NCI-H2081 (cell line): ENCODE measurements at places on chromosomes 12 and 14.

DNA sequence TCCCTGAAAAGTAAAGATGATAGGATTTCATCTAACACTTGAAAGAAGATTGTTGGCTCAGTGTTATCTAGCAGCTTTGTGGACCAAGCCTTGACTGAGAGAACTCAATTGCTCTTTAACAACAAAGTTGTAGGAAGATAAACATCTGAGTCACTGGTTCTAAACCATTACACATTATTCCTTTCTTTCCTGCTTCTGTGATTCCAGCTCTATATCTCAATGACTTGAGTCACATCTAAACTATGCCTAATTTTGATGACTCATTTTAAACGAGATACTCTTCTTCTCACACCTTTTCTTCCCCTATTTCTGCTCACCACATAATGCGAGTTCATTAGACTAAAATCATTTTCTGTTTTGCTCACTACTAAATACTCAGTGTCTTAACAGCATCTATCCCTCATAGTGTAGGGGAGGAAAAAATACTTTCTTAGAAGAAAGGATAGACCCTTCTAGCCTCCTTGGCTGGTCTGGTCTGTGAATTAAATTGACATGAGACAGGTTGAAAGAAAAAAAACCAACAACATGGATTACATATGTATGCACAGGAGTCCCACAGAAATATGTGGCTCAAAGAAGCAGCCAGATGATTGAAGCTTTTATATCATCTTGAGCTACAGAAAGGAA lies 201.4 kb downstream of the C12orf50 start:
- no peak for DNase-seq

DNA sequence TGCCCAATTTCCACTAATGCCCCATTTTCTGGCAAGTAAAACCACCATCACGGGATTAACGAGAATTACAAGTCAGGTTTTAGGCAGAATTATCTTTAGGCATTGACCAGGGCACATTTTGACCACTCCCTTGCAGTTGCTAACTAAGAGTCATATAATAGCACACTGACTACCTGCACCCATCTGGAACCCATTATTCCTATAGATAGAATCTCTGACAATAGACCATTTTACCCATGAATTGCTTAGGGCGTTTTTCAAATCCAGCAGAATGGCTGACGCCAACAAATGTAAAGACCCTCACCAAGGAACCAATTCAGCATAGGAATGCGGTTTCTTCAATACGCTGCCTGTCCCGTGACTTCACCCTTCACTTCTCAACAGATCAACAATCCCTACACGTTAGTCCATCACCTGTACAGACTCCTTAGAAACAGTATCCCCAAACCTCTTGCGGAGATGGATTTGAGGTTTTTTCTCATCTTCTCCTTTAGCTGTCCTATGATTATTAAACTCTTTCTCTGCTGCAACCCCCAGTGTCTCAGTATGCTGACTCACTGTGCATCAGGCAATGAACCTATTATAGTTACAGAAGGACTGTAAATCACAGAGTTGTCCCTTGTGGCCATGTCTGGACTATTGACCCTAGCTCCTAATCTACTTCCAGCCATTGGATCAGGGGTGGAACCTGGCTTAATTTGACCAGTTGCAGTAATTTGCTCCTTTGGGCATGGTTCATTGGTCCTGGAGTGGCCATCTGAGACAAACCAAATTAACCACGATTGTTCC lies 177.3 kb upstream of the PLXNC1 start:
- no peak for DNase-seq

GRCh38 chr14:104593710-104594136 lies 10.8 kb downstream of the TMEM179 start:
- DNase-seq, result no peak

- no peak for DNase-seq
Observed at GRCh38 chr12:124968656-124969055, 20.3 kb downstream of the DHX37 start.

- DNase-seq, result no peak
Observed at GRCh38 chr14:64265222-64265621, 28.9 kb downstream of the ESR2 start.

GRCh38 chr12:82176026-82176425 lies 182.2 kb downstream of the CCDC59 start:
- DNase-seq, result no peak

GRCh38 chr12:62725781-62726180 lies 209.2 kb downstream of the PPM1H start:
- DNase-seq, result no peak

- DNase-seq, result no peak
Observed at GRCh38 chr12:6891646-6892001, 13.0 kb upstream of the LRRC23 start.

- DNase-seq, result no peak
Observed at GRCh38 chr12:4900327-4900726, 9.4 kb upstream of the KCNA1 start.

DNA sequence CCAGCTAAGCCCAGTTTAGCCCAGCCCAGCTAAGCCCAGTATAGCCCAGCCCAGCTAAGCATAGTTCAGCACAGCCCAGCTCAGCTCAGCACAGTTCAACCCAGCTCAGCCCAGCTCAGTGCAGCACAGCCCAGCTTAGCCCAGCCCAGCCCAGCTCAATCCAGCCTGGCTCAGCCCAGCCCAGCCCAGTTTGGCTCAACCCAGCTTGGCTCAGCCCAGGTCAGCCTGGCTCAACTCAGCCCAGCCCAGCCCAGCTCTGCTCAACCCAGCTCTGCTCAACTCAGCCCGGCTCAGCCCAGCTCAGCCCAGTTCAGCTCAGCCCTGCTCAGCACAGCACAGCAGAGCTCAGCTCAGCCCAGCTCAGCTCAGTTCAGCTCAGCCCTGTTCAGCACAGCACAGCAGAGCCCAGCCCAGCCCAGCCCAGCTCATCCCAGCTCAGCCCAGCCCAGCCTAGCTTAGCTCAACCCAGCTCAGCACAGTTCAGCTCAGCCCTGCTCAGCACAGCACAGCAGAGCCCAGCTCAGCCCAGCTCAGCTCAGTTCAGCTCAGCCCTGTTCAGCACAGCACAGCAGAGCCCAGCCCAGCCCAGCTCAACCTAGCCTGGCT lies 330.9 kb downstream of the TMEM121 start:
- no peak for DNase-seq

DNA sequence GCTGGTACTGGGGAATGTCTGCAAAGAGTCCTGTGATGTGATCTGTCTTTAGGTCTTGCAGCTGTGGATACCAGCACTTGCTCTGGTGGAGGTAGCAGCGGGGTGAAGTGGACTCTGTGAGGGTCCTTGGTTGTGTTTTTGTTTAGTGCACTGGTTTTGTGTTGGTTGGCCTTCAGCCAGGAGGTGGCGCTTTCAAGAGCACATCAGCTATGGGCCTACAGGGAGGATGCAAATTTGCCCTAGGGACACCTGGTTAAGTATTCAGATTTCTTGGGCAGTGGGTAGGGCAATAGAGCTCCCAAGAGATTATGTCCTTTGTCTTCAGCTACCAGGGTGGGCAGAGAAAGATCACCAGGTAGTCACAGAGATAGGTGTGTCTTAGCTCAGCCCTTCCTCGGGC lies 63.8 kb downstream of the PTGER2 start:
- no peak for DNase-seq

GRCh38 chr14:50997712-50998111 lies 53.4 kb upstream of the PYGL start:
- DNase-seq, result no peak

GRCh38 chr14:68190032-68190431 lies 370.5 kb downstream of the RAD51B start:
- no peak for DNase-seq

- no peak for DNase-seq
Observed at GRCh38 chr14:35287431-35288013, 4.7 kb upstream of the PSMA6 start.

- DNase-seq, result peak; percentile 42
Observed at GRCh38 chr12:55073043-55074022, 52.9 kb upstream of the OR9K2 start.

DNA sequence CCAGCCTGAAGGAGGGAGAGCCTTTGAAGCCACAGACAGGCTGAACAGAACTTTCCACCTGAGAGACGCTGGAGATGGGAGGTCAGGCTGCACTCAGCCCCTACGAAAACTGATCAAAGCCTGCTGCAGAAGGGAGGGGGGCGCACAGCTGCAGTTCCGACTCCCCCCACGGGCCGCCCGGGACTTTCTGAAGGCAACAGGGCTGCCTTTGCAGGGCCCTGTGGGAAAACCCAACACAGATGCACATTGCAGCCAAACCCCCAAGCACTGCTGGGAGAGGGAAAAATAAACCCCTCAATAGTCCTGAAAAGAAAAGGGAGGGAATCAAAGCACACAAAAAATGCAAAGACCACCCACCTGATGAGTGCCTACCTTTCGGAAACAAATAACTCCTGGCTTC lies 290.6 kb downstream of the ZFP36L1 start:
- DNase-seq, result no peak

DNA sequence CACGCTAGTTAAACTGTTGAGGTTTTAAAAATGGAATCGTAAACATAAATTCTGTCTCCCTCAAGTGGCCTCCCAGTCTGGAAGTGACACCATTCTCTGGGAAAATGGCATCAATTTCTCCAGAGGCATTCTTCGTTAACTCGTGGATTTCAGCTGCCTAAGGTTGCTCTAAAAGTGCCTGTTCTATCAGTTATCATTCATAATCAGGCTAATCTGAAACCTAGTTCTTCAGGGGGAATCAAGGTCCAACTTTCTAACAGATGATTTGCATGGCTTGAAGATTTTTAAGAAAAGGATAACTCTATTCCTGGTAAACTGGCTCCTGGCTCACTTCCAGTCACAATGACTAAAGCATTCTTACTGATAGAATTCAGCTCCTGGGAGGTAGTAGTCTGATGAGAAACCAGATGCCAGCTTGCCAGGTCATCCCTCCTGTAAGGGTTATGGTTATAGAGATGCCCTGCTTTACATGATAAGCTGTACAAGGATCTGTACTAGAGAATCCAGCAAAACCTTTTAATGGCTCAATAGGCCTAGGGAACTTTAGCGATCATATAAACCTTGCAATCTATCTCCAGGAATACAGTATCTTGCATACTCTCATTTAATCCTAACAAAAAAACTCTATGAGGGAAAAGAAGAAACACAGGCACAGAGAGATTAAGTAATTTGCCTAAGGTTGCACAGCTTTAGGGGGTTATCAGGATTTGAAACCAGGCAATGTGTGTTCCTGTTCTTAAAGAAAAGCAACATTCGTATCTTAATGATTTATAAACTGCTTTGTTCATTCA lies 1.5 kb downstream of the L3HYPDH start:
- DNase-seq, result no peak

DNA sequence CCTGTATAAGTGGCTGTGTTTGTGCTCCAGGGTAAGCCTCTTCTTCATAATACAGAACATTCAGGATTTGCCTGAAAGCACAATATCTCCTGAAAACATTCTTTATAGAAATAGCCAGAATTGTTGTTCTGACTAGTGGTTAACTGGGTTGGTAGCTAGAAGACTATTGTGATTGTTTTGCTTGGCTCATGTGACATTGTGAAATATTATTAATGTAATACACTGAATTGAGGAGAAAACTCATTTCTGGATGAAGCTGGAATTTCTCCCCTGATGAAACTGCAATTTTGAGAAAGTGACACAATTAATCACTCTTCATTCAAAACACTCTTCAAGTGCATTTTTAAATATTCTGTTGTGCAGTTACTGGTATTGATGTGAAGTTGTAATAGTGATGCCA lies 172.3 kb upstream of the PTPRQ start:
- DNase-seq, result no peak

DNA sequence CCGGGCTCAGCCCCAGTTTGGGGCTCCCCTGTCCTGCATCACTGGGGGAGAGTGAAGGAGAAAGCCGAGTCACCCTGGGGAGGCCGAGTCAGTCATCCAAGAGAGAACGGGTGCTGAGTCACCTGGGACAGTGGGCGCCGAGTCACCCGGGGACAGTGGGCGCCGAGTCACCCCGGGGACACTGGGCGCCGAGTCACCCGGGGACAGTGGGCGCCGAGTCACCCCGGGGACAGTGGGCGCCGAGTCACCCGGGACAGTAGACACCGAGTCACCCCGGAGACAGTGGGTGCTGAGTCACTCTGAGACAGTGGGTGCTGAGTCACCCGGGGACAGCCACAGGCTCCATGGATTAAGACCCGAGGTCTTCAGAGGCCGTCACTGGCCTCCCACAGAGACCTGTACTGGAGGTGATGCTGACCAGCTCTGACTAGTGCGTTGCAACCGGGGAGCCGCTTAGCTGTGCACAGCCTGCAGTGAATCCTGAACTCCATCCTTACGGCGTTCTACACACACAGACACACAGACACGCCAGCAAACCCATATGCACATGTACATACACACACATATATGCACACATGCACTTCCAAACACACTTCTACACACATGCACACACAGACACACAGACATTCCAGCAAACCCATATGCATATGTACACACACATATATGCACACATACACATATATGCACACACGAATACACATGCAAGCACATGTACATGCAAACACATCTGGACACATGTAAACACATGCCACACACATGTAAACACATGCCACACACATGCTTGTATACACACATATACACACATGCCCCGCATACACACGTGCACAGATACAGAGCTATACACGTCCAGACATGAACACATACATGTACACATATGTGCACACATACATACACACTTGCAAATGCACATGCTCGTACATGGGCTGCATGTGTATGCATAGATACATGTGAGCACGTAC lies 64.9 kb upstream of the GALNT9 start:
- no peak for DNase-seq

DNA sequence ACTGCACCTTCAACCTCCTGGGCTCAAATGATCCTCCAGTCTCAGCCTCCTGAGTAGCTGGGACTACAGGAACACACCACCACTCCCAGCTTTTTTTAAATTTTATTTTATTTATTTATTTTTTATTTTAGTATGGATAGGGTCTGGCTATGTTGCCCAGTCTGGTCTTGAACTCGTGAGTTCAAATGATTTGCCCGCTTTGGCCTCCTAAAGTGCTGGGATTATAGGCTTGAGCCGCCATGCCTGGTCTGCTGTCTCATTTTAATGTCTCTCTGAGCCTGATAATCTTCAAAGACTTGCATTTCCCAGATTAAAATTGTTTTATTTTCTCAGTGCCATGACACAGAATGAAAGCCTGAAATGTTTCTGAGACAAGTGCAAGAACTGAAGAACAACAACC lies 1.2 kb upstream of the INHBC start:
- DNase-seq, result no peak

- DNase-seq, result no peak
Observed at GRCh38 chr14:105505101-105505500, 14.1 kb downstream of the TEDC1 start.

DNA sequence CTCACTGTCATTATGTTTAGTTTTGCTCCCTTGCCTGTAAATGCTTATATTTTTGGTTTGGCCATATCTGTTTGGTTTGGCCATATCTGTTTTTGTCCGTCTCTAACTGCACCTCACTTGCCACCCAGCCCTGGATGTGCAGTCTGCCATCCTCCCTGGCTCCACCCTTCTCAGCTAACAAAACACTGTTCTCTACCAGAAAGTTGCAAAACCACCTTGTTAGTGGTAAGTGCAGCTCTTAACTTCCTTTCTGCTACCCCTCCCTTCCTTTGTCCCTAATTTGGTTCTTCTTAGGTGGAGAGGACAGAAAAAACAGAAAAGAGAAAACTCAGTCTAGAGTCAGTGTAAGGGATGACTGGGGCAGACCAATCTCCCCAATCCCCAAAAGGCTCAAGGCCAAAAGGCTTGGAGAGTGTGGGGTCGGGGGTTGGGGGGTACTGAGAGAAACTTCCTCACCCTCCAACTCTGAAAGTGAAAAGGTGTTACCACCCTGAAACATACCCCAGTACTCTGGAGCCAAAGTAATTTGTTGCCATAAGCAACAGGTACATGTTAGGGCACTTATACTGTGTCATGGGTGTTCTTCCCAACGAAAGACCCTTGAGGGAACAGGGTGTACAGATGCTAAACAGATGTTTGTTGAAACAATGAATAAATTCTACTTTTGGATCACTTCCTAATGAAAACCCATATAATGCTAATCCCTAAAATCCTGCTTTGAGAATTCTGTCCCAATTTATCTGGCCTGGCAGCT lies 5.0 kb downstream of the BIN2 start:
- no peak for DNase-seq
